Coronary artery (tissue), 2 donors: ENCODE measurements at places on chromosomes 1 and 21.

DNA sequence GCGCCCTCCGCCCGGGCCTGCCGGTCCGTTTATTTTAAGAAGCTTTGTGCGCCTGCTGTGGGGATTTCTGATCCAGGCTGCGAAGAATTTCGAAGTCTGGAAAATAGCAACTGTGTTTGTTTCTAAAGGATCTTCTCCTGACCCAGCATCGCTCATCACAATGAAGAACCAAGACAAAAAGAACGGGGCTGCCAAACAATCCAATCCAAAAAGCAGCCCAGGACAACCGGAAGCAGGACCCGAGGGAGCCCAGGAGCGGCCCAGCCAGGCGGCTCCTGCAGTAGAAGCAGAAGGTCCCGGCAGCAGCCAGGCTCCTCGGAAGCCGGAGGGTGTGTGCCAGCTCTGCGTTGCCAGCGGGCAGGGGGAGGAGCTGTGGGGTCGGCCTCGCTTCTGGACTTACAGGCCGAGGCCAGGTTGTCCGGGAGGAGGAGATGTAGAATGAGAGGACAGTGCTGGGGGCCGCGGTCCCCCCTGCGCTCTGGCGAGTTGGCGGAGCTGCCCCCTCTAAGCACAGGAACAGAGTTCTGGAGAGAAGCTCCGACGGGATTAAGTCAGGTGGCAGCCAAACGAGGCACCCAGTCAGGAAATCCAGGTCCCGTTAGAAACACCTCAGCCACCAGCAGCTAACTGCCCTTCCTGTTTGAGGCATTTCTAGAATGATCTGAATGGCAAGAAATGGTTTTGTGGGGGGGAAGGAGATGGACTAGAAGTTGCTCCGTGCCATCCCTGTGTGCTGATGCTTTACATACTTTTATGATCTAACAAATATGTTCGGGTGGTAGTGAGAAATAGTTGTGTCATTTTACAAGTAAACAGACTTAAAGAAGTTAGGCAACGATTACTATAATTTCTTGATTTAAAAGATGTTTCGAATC, 948 bp downstream of the TXLNA start:
- no peak for DNase-seq

- DNase-seq: no peak
Observed at GRCh38 chr1:107433068-107433467, 292.2 kb downstream of the NTNG1 start.

DNA sequence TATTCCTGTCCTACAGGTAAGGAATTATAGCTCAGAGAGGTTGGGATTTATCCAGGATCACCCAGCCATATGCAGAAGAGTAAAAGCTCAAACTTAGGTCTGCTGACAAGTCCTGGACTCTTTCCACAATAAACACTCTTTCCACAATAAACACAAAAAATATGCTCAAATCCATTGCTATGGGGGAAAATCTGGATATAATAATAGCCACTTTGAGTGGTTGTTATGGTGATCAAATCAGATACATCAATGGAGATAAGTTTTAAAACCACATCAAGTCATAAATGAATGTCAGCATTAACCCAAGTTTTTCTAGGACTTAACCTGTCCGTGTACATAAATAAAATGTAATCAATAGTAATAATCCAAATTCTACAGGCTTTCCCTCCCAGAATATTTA, 22.3 kb upstream of the TTF2 start:
- no peak for DNase-seq

GRCh38 chr1:227913396-227913763, 34.4 kb downstream of the WNT9A start:
- DNase-seq: no peak

DNA sequence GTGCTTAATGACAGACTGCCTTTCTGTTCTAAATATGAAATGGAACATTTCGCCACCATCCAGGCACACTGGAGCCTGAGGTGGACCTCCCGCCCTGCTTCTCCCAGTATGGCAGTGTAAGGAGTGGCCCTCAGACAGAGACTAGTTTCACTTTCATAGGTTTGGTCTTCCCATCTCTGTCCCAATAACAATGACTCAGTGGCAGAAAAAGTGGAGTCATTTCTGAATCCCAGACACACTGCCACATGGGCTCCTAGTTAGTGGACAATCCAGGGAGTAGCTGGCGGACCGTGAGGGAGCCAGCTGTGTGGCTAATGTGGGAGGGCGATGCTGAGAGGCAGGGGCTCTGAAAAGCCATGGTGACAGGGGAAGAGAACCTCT, 95.6 kb upstream of the TSPAN2 start:
- DNase-seq: peak; percentile 84

DNA sequence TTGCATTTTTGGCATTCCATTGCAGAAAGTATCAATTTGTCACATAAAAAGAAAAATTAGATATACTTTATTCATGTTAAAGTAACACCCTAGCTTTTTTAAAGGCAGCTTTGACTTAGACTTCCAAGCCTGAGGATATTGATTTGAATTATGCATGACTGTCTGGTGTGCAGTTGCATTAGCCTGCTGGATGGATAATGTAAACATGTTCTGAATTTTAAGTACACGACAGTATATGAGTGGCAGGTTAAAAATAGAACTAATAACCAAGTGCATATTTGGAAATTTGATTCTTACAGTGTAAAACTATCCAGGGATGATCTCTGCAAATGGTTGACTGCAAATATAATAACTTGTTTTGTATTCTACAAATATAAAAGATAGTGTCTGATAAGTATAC, 124.0 kb downstream of the SYT14 start:
- no peak for DNase-seq

- no peak for DNase-seq
Observed at GRCh38 chr1:107047602-107048001, 8.9 kb upstream of the PRMT6 start.

GRCh38 chr1:54479841-54480524, 68.0 kb upstream of the ACOT11 start:
- DNase-seq: no peak

DNA sequence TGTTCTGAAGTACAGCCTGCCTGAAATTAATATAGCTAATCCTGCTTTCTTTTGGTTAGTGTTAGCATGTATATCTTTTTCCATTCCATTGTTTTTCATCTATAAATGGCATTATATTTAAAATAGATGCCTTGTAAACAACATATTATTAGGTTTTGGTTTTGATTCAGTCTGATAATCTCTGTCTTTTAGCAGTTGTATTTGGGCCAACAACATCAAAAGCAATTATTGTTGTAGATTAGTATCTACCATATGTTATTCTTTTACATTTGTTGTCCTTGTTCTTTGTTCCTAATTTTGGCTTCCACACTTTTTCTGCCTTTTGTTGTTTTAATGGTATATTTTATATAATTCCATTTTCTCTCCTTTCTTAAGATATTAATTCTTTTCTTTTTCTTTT, 678.2 kb upstream of the PRMT6 start:
- DNase-seq: no peak

- DNase-seq: no peak
Observed at GRCh38 chr1:37362594-37363385, 111.6 kb upstream of the ZC3H12A start.

DNA sequence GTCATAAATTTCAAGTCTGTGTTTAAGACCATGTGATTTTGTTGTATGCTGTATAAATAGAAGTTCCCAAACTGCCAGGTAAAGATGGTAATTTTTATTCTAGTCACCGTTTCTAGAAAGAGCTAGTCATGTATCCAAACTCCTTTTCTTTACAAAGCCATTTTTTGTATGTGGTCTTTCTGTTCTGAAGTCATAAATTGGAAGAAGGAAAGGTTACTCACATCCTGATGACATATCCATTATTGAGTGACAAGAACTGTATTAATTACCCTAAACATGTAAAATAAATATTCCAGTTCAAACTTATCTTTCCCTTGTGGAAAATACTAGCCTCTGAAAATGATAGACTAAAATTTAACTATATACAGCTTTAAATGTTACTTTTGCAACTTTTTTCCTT, 104.7 kb downstream of the POFUT2 start:
- no peak for DNase-seq

- DNase-seq: no peak
Observed at GRCh38 chr1:4132352-4133296, 232.6 kb upstream of the C1orf174 start.

GRCh38 chr1:225880222-225880588, 2.0 kb downstream of the TMEM63A start:
- no peak for DNase-seq

- no peak for DNase-seq
Observed at GRCh38 chr1:78003070-78003746, 1.5 kb upstream of the DNAJB4 start.

DNA sequence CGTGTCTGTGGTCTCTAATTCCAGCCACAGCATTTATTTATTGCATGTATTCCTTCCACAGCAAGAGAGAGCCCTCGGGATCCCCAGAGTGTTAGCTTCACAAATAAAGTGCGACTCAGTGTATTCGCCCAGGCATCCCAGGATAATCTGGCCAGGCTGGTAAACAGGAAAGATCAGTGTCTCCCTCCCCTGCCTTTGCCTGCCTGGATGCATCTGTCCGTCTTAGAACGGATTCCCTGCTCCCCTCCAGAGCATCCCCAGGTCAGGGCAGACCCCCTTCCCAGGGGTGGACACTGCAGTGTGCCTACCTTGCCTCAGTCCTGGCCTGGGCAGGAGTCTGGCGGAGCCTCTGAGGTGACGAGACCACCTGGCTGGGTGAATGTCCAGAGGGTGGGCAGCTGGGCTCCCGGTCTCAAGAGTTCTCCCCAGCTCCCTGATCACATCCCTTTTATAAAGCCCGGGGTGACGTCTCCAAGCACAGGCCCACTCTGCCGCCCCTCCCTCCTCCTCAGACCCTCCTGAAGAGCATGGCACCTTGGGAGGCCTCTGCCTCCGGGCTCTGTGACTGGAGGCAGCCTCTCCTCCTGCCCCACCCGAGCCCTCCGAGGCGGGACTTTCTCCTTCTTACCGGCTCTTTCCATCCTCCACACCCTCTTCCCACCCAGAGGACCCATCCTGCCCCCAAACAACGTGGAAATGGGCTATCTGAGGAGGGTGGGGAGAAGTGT, at the start of gene KISS1:
Gene KISS1 (minus strand): TSS at position 424 of the 728 bp plus-strand sequence. CDS start 3,615 bp downstream, outside the sequence.
- no peak for DNase-seq

GRCh38 chr1:4759671-4760070, 105.3 kb downstream of the AJAP1 start:
- no peak for DNase-seq

DNA sequence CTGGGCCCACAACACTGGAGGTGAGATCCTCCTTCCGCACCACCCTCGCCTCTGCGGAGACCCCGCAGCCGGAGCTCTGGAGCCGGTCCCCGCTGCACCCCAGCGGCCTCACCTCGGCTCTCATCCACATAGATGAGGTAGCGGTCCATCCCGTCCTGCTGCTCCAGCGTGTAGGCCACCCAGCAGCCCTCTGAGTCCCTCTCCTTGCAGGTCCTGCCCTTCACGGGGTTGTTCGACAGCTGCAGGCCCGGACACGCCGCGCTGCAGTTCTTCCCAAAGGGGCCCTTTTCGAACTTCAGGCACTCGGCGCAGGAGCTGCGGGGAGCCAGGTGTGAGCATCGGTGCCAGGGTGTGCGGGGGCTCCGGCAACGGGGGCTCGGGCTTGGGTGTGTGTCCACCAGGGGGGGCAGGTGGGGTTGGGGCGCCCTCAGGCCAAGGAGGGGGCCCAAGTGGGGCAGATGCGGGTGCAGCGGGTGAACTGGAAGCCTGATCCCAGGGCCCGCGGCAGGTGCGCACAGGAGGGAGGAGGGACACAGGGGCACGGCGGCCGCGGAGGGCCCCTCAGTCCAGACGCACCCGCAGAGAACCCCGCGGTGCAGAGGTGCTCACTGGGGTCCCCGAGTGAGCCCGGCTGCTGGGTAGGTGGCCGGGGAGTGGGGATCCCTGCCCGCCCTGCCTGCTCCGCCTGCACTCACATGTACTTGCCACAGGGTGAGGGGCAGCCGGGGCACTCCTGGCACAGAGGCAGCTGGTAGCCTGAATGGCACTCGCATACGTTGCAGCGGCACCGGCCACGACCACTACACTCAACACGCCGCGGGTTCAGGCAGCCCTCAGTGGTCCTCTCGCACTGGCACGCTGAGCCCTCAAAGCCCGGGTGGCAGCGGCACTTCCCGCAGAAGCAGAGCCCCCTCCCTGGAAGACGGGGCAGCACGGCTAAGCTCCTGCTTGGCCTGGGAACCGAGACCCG, 15.4 kb upstream of the PTTG1IP start:
- DNase-seq: no peak

DNA sequence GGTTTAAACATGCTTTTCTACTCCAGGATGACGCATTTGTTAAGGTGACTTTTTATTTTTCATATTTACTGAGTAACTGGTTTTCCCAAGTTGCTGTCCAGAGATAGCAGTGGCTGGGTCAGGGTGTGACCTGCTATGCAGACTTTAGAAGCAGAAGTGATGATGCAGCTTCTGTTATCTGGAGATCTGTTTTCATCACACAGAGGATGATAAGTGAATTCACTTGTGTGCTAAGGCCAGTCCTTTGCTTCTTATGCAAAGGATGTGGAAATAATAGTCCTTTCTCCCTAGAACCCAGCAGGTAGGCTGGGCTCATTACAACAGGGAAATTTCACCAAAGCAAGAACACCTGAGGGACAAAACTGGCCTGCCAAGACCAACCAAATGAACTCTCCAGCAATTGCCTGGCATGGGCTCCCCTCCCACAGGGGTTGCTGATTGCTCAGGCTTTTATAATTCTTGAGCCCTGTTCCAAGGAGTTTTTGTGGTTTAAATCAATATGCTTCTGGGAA, 97.8 kb upstream of the LPGAT1 start:
- no peak for DNase-seq

GRCh38 chr21:35256468-35256988, 207.4 kb upstream of the RUNX1 start:
- peak; percentile 82 for DNase-seq

- no peak for DNase-seq
Observed at GRCh38 chr1:76802094-76802493, 65.2 kb upstream of the ST6GALNAC5 start.

- no peak for DNase-seq
Observed at GRCh38 chr21:35619184-35619583, 441.1 kb downstream of the SETD4 start.

- DNase-seq: no peak
Observed at GRCh38 chr1:160161965-160162705, 10.7 kb downstream of the ATP1A4 start.

DNA sequence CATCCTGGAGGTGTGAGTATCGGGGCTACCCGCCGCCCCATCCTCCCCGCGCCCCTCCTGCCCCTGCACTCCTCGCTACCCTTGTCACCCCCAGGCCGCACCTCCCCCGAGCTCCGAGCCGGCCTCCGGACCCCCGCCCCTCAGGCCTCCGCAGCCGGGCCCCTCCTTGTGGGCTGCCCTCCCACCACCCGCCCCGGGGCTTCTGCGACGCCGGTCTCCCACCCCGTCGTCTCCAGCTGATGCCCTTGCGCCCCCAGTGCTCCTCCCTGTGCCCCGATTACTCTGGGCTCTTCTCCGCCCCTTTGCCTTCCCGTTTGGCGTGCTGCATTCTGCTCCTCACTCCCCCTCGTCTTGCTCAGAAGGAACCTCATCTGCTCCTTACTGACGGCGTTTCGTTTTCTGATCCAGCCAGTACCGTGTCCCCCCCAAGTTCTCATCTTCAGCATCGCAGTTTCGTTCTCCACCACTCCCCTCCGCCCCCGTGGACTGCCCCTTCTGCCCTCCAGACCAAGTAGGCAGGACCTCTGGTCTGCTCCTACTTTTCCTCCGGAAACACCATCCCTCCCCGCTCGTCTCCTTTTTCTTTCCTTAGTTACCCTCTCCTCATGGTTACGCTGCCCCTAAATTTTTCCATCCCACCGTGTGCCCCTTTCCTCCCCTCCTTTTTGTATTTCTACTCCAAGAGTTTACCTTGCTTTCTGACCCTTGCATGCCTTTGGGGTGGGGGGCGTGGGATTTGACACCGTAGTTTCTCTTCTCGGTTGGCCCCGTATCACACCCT, 841 bp downstream of the SNX27 start:
- DNase-seq: peak; percentile 75

GRCh38 chr1:192907545-192908243, 98.9 kb downstream of the RGS2 start:
- no peak for DNase-seq

GRCh38 chr1:175220853-175221556, 28.4 kb upstream of the KIAA0040 start:
- DNase-seq: no peak
